ENCODE measurements at places on chromosomes 1 and 21.
A peak's percentile ranks its signal among the peaks of the same experiment; 100 is the strongest.

- DNase-seq = no peak
- H3K27ac ChIP-seq = peak overlapping the region; percentile 17
- peaks cover 25% of the 10 kb centered on the region for H3K4me1 ChIP-seq
- no peaks in the 10 kb centered on the region for H3K36me3 ChIP-seq
- no peak overlapping the region for H3K4me3 ChIP-seq
These were observed 29.7 kb downstream of the JUN start for GRCh38 chr1:58754073-58754613.

DNA sequence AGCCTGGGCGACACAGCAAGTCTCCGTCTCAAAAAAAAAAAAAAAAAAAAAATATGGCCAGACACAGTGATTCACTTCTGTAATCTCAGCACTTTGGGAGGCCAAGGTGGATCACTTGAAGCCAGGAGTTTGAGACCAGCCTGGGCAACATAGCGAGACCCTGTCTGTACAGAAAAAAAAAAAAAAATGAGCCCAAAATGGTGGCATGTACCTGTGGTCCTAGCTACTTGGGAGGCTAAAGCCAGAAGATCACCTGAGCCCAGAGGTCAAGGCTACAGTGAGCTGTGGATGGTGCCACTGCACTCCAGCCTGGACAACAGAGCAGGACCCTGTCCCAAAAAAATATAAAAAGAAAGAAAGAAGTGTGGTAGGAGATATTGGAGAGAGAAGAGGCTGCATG lies 1.7 kb upstream of the TESK2 start:
- DNase-seq = no peak
- H3K27me3 ChIP-seq = no peaks in the 10 kb centered on the region
- H3K27ac ChIP-seq = no peak overlapping the region
- H3K4me1 ChIP-seq = peaks cover 19% of the 10 kb centered on the region

GRCh38 chr1:169318536-169319244 lies 48.9 kb downstream of the NME7 start:
- no peak overlapping the region for H3K27ac ChIP-seq
- H3K4me1 ChIP-seq = no peaks in the 10 kb centered on the region
- H3K27me3 ChIP-seq = no peaks in the 10 kb centered on the region

- no peak overlapping the region for H3K4me3 ChIP-seq
- peaks cover 7% of the 10 kb centered on the region for H3K27me3 ChIP-seq
- DNase-seq = no peak
- H3K36me3 ChIP-seq = no peaks in the 10 kb centered on the region
These were observed 11.7 kb downstream of the LAMC2 start for GRCh38 chr1:183197762-183198161.

- no peaks in the 10 kb centered on the region for H3K4me1 ChIP-seq
- no peak overlapping the region for H3K4me3 ChIP-seq
- no peak for DNase-seq
- H3K36me3 ChIP-seq = no peaks in the 10 kb centered on the region
- no peaks in the 10 kb centered on the region for H3K27me3 ChIP-seq
- H3K27ac ChIP-seq = no peak overlapping the region
These were observed 94.3 kb downstream of the KCNJ6 start for GRCh38 chr21:37821786-37822450.

DNA sequence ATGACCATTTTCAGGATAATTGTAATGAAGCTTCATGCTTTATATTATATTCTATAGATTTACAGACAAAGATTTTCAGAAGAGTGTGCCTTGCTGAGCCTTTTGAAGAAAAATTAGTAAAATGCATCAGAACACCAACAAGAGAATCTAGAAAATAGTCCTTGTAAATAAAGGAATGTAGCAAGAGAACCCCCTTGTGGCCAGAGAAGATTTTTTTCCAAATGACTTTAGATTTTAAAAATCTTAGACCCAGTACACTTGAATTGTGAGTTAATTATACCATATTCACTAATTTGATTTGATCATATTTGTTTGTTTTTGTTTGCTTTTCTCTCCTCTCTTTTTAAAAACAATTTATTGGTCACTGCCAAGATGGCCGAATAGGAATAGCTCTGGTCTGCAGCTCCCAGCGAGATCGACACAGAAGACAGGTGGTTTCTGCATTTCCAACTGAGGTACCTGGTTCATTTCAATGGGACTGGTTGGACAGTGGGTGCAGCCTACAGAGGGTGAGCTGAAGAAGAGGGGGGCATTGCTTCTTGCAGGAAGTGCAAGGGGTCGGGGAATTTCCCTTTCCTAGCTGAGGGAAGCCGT lies 12.8 kb upstream of the IFI44L start:
- H3K27me3 ChIP-seq = no peaks in the 10 kb centered on the region
- H3K36me3 ChIP-seq = no peaks in the 10 kb centered on the region
- H3K27ac ChIP-seq = no peak overlapping the region
- no peak for DNase-seq
- H3K4me1 ChIP-seq = no peaks in the 10 kb centered on the region
- H3K4me3 ChIP-seq = no peak overlapping the region

GRCh38 chr1:167221126-167221737 lies 546 bp downstream of the POU2F1 start:
- peak overlapping the region; percentile 97 for H3K27ac ChIP-seq
- H3K4me1 ChIP-seq = peaks cover 29% of the 10 kb centered on the region
- peak; percentile 35 for DNase-seq

DNA sequence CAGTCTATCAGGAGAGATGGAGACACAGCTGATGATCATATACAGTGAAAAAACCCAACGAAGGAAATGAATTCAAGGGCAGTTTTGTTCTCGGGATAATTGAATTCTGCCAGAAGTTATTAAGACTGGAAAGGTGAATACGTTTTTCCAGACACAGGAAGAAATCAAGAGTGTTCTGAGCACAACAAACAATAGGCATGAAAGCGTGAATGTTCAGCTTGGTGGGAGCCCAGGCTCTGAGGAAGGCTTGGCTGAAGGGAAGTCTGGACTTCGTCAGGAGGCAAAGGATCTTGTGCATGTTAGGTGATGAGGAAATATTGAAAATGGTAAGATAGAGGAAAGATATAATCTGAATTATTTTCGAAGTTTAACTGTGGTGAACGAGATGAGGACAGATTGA lies 50.4 kb downstream of the CYYR1 start:
- no peak overlapping the region for H3K4me3 ChIP-seq
- no peaks in the 10 kb centered on the region for H3K36me3 ChIP-seq
- no peaks in the 10 kb centered on the region for H3K27me3 ChIP-seq

GRCh38 chr21:42974832-42975820 lies 764 bp downstream of the PKNOX1 start:
- no peaks in the 10 kb centered on the region for H3K27me3 ChIP-seq
- H3K4me3 ChIP-seq = peak overlapping the region; percentile 75

GRCh38 chr1:230857822-230858221 lies 10.5 kb downstream of the C1orf198 start:
- DNase-seq = no peak
- no peaks in the 10 kb centered on the region for H3K27me3 ChIP-seq
- H3K36me3 ChIP-seq = peaks cover 18% of the 10 kb centered on the region
- no peak overlapping the region for H3K4me3 ChIP-seq
- H3K4me1 ChIP-seq = peaks cover 52% of the 10 kb centered on the region

DNA sequence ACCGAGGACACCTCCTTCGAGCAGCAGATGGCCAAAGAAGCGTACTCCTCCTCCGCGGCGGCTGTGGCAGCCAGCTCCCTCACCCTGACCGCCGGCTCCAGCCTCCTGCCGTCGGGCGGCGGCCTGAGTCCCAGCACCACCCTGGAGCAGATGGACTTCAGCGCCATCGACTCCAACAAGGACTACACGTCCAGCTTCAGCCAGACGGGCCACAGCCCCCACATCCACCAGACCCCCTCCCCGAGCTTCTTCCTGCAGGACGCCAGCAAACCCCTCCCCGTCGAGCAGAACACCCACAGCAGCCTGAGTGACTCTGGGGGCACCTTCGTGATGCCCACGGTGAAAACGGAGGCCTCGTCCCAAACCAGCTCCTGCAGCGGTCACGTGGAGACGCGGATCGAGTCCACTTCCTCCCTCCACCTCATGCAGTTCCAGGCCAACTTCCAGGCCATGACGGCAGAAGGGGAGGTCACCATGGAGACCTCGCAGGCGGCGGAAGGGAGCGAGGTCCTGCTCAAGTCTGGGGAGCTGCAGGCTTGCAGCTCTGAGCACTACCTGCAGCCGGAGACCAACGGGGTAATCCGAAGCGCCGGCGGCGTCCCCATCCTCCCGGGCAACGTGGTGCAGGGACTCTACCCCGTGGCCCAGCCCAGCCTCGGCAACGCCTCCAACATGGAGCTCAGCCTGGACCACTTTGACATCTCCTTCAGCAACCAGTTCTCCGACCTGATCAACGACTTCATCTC lies 106.8 kb upstream of the VAMP3 start:
- H3K36me3 ChIP-seq = no peaks in the 10 kb centered on the region
- no peak overlapping the region for H3K27ac ChIP-seq
- DNase-seq = no peak
- peaks cover 2% of the 10 kb centered on the region for H3K27me3 ChIP-seq
- H3K4me1 ChIP-seq = no peaks in the 10 kb centered on the region

DNA sequence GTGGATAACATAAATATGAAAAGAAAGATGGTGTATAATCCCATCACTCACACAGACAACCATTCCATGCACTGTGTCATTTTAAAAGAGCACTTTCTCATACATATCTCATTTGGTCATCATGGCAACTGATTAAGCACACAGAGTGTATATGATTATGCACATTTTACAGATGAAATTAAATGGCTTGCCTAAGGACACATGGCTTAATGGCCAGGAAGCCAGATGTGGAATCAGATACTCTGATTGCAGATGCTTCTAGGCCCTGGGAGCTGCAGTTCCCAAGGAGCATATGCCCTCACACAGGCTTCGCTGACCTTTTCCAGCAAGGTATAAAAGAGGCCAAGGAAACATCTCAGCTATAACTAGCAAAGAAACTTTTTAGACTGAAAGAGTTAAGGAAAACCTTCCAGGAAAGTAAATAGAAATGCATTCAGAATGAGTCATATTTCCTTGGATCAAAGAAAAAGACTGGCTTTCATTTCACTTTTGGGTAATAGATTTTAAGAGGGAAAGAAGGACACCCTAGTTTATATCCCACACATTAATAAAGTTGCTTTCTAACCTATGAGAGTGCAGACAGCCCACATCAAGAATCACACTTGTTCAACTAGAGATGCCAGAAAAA lies 19.6 kb upstream of the FAM89A start:
- no peaks in the 10 kb centered on the region for H3K27me3 ChIP-seq
- H3K4me1 ChIP-seq = no peaks in the 10 kb centered on the region
- no peaks in the 10 kb centered on the region for H3K36me3 ChIP-seq
- H3K4me3 ChIP-seq = no peak overlapping the region

- H3K4me3 ChIP-seq = no peak overlapping the region
- H3K4me1 ChIP-seq = no peaks in the 10 kb centered on the region
- no peaks in the 10 kb centered on the region for H3K27me3 ChIP-seq
- DNase-seq = no peak
- H3K36me3 ChIP-seq = no peaks in the 10 kb centered on the region
These were observed 18.0 kb upstream of the HSD3B2 start for GRCh38 chr1:119396982-119397381.

DNA sequence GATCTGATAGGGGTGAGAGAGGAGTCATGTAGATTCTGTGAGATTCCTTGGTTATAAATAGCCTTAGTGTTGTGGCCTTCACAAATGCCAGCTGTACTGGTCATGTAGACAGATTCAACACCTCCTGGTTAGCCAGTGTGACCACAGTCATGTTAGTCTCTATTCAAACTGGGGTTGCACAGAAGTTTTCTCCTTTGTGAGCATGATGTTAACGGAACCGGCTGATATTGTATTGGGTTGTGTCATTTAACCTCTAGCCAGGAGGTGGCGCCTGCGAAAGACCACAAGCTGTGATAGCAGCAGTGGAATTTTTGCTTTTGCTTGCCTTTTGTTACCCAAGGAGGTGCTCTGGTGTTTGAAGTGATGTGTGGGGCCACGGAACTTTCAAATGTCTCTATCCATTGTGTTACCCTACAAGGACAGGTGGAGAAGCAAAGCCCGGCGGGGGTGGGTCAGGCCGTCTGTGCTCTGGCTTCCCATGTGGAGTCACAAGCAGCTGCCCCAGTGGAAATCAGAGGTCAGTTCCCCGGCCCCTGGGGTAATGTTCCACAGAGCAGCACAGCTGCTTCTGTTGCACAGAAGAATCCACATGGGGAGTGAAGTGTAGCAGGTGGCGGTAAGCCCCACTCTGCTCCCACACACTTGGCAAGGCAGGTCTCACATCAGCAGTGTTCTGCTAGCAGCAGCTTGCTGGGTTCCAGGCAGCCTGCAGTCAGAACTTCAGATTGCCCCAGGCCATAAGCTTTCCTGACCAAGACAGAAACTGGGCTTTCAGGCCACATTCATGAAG lies 112.6 kb downstream of the ADAMTS1 start:
- H3K36me3 ChIP-seq = no peaks in the 10 kb centered on the region
- peaks cover 9% of the 10 kb centered on the region for H3K4me1 ChIP-seq
- DNase-seq = peak; percentile 58
- no peak overlapping the region for H3K27ac ChIP-seq

DNA sequence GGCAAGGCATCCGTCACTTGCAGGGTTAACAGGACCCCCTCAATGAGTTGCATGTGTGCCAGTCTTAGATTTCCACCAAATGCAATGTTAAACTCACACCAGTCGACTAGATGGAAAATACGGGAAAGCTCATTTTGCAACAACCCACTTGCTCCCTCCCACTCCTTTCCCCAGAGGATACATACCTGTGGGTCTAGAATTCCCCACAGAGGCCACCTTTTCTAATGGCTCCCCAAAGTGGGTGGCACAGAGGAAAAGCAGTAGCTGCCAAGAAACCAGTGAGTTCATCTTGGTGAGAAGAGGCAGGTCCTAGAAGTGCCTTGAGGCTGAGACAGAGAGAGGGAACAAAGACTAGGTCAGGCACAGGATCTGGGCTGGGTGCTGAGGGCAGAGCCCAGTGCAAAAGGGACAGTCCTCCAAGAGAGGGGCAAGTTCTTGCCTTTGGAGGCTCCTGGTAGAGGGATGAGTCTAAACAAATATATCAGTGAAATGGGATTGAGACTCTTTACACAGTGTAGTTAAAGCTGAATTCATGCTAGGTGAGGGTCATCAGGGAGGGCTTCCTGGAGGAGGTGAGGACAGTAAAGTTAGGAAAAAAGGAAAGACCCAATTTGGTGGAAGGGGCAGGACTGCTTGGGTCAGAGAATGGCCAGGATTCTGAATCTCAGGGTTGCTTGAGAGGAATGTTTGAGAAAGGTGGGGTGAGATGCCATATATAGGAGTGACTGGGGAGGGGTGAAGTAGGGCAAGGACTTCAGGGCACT lies 3.5 kb downstream of the KISS1 start:
- H3K4me3 ChIP-seq = no peak overlapping the region
- H3K36me3 ChIP-seq = no peaks in the 10 kb centered on the region
- no peak overlapping the region for H3K27ac ChIP-seq
- peaks cover 22% of the 10 kb centered on the region for H3K4me1 ChIP-seq

- H3K27ac ChIP-seq = no peak overlapping the region
- DNase-seq = no peak
- no peaks in the 10 kb centered on the region for H3K36me3 ChIP-seq
- no peaks in the 10 kb centered on the region for H3K27me3 ChIP-seq
- no peak overlapping the region for H3K4me3 ChIP-seq
These were observed 161.7 kb downstream of the FASLG start for GRCh38 chr1:172820475-172821158.

GRCh38 chr21:16913010-16913409 lies 599.8 kb upstream of the CXADR start:
- no peaks in the 10 kb centered on the region for H3K27me3 ChIP-seq
- H3K4me1 ChIP-seq = peaks cover 10% of the 10 kb centered on the region
- no peak for DNase-seq
- no peak overlapping the region for H3K4me3 ChIP-seq

All from psoas muscle (tissue), 8 donors.